ENCODE measurements at places on chromosomes 12 and 14.

DNA sequence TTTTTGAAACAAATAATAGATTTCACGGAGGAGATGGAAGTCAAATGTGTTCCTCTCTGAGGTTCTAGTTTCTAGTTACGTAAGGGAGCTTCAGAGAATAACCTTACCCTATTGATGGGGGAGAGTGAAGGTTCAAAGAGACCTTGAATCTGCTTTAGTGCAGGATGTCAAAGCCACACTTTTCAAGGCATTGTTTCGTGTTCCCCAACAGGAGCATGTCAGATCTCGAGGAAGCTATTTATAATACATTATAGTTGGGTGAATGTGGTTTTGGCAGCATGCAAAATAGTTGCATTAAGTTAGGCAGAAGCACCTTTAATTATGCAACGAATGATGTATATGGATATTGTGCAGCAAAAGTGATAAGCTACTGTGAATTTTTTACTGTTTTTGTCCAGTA is 614.9 kb downstream of the SLC16A7 start:
- no peak for DNase-seq

DNA sequence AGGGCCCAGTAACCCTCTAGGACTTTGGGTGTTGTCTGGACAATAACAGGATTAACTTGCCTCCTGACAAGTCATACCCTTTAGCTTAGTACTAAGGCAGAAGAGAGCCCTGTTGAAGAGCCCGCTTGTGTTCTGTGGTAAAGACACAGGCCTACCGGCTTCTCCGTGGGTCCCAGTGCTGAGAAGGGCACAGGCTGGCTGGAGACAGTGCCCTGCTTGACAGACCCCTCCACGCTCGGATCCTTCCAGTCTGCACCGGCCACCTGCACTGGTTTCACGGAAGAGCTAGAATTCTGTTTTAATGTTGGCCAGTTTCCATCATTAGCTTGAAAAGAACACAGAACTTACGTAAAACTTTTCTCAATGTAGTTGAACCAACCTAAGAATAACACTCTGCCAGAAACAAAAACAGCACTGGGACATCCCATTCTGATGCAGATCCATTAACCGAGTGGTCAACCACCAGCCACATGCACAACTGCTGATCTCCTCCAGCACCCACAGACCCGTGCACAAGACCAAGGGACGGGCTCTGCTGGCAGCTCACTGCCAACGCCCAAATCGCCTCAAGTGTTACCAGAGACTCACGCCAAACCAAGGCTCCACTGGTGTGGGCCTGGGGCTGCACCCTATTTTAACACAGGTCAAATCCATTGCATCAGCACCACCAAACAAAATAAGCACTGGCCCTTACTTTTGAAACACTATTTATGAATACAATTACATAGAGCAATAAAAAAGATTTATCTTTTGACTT is 27.1 kb downstream of the ZFYVE21 start:
- DNase-seq: no peak

- no peak for DNase-seq
These were observed 10.9 kb upstream of the ZNF705A start for GRCh38 chr12:8145754-8146441.

DNA sequence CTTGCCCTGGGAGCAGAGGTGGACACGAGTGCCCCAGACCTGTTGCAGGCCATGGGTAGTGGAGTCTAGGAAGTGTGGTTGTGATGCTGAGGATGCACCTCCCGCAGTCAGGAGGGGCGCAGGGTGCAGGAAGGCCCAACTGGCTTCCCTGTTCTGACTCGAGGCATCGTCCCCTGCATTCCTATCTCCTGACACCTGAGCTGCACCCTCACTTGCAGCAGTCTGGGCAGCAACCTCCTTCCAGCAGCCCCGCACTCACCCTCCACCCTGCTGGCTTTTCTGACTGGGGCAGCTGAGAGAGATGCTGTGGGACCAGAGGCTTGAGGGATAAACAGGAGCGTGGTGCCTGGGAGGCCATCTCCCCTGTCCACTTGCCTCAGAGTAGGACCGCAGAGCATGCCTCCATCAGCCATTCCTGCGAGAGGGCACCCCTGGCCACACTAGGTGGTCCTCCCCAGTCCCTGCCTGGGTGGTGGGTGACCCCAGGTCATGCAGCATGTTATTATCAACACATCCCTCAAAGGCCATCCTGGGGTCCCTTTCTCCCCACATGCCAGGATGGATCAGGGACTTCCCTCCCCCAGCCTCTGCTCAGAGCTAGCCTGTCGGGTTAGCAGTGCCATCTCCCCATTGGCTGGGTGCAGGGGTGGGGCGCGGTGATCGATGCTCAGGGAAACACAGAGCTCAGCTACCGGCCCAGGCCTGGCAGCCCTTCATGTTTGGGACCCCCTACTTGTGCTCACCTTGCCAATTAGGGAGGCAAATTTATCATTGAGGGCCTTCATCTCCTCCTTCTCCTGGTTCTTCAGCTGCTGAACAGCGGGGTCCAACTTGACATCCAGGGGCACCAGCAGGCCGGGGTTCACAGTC is 719 bp downstream of the KRT80 start:
- DNase-seq: no peak

- DNase-seq: no peak
These were observed 15.5 kb upstream of the TCTN2 start for GRCh38 chr12:123655420-123655819.

DNA sequence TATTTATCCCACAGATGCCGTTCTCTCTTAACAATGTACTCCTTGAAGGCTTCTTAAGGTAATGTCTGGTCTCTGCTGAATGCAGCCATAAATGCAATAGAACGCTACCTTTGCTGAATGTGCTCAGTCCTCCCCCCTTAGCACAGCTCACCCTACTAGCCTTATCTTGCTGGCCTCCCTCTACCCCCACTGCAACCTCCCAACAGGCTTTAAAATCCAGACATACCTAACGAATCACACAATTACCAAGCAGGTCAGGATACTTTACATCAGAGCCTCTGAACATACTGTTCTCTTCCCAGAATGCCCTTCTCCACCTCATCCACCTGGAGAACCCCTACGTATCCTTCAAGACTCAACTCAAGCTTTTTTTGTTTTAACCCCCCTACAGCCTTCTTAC is 51.0 kb upstream of the CRADD start:
- DNase-seq: no peak

GRCh38 chr12:91931111-91931510 is 214.5 kb downstream of the BTG1 start:
- no peak for DNase-seq

- DNase-seq: no peak
These were observed 35.2 kb upstream of the SLC38A1 start for GRCh38 chr12:46304070-46304469.

DNA sequence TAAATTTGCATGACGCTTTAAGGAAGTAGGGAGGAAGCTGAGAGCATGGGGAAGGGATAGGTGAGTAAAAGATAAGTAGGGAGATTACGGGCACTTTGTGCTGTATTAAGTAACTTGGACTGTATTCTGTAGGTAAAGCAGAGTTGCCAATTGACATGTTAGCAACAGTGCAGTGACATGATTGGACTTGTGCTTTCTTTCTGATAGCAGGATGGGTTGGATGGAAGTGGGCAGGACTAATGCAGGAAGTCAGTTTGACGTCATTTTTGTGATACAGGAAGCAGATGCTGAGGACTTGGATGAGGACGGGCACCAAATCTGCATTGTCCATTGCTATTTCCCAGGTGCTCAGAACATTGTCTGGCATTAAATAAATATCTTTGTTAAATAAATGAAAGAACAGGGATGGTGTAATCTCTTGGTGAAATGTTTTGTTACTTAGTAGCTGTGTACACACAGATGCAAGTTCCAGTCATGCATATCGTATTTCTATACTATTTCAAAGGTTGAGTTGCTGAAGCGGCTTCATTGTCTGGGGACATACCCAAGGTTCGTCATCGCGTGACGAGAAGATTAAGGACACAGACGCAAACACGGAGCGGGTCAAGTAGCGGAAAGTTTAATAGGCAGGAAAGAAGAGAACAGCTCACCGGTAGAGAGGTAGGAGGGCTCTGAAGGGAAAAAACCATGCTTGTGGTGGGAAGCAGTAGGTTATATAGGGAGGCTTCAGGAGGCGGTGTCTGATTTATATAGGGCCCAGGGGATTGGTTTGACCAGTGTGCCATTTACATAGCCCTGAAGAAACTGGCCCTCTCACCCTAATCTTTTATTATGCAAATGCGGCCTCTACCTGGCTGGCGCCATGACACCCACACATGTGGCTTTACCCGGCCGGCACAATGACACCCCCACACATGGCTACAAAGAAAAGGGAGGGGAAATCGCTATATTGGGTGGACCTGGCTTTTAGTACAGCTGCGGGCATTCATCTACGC is 30.7 kb downstream of the GUCY2C start:
- no peak for DNase-seq

- no peak for DNase-seq
These were observed 757.7 kb upstream of the TMEM132C start for GRCh38 chr12:127509066-127509778.

DNA sequence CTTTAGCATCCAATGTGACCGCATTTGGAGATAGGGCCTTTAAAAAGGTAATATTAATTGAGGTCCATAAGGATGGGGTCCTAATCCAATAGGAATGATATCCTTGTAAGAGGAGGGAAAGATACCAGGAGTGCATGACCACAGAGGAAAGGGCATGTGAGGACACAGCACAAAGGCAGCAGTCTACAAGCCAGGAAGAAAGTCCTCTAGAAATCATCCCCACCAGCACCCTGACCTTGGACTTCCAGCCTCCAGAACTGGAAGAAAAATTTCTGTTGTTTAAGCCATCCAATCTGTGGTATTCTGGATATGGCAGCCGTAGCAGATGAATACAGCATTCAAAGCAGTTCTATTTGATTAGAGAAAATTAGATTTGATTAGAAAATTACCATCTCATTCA is 145.4 kb downstream of the STXBP6 start:
- DNase-seq: no peak

DNA sequence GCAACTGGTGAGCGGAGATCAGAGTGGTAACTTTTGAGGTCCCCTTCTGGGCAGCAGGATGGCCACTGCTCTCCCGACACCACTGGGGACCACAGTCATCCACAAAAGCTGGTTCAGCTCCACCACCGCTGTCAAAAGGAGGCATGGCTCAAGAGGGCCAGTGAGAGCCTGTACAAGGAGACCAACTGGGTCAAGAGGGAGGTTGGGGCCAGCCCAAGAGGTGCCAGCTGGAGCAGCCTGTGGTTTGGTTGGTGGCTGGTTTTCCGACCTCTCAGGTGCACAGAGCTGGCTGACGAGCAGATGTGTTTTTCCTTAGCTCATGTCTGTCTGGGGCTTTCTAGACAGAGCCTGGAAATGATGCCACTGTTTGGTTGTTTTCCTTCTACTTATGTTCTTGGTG is 60.1 kb downstream of the ERH start:
- no peak for DNase-seq

DNA sequence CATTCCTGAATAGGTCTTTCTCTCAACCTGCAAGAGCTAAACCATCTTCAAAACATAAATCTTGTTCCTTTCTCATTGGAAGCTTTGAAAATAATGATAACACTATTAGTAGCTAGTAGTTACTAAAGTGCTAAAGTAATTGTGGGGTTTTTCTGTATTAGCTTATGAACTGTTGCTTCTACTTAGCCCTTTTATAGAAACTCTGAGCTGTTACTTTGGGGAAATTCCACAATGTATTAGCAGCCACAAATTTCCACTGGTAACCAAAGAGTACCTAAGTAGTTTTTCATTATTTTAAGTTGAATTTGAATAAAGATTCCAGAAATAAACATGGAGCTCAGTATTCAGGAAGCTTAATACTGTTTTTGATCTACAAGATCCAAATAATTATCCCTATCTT is 6.4 kb upstream of the MAPK1IP1L start:
- DNase-seq: no peak

DNA sequence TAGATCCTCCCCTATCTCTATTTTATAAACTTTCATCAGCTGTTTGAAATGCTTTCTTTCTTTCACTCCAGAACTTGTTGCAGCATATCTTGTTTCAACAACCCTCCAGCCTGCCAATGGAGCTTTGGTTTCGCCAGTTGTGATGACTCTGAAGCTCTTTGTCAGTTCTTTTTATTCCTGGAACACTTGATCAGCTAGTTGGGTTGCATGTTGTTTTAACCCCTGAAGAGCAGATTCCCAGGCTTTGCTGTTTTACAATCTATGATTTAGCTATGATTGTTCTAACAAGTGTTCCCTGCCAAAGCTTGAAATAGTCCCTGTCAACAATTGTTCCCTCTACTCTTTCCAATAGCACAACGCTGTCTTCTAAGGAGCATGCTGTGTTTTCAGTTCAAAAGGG is 50.6 kb upstream of the FUT8 start:
- DNase-seq: no peak

DNA sequence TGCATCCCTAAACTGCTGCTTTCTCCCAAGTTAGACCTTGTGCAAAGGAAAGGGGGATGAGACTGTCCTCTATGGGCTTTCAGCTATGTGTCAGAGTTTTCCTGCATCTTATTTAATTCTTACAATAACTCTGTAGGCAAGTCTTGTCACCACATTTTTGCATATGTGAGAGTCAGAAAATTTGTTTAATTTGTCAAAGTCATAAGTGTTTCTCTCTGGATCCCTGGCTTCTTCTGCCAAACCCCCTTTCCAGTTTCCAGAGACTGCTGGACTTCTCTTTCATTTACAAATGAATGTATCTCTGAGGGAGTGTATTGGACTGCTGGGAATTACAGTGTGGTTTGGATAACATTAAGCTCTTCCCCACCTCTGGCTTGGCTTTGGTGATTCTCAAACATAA is 877.6 kb upstream of the SEL1L start:
- no peak for DNase-seq

DNA sequence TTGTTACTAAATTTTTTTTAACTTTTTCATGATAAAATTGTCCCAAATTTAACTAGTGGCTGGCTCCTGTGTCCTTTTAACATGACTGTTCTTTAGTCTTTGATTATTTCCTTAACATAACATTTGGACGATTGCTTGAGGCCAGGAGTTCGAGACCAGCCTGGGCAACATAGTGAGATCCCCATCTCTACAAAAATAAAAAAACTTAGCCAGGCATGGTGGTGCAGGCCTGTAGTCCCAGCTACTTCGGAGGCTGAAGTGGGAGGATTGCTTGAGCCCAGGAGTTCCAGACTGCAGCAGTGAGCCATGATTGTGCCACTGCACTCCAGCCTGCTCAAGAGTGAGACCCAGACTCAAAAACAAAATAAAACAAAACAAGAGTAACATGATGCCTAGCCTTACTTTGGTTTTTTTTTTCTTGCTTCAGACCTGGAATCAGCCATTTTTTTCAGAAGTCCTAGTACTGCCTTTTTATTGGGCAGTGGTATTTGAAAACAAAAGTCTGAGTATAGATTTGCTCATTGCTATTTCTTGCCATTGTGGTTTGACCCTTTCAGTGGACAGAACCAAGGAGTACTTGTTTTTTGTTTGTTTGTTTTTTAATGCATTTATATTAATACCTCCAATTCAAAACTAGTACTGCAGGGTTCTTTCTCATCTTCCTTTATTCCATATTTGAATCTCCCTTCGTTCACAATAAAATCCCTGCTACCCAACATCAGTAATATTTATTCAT is 4.8 kb downstream of the TOGARAM1 start:
- DNase-seq: no peak

GRCh38 chr12:122888232-122888752 is 7.6 kb downstream of the VPS37B start:
- DNase-seq: no peak

- no peak for DNase-seq
These were observed 26.7 kb upstream of the CFAP54 start for GRCh38 chr12:96462571-96463280.
